ENCODE measurements at places on chromosomes 2 and 18.

DNA sequence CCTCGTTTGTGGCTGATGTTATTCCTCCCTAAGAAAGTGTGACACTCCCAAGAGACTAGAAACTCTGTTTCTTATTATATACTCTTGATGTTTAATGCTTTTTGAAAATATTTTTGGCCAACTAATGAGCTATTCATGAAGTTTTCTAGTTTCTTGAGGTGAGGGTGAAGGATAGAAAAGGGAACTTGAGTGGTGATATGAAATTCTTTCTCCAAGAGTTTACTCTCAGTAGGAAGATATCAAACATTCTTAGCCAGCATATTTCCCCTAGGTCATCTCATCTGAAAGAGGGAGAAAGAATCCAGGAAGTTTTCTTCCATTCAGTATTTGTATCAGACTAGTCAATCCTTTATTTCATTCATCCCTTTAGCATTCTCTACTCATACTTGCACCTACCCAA is 95.7 kb downstream of the MAP3K20 start:
- DNase-seq: no peak

- DNase-seq: peak; percentile 91
These were observed 97.5 kb downstream of the STPG4 start for GRCh38 chr2:47057687-47058002.

DNA sequence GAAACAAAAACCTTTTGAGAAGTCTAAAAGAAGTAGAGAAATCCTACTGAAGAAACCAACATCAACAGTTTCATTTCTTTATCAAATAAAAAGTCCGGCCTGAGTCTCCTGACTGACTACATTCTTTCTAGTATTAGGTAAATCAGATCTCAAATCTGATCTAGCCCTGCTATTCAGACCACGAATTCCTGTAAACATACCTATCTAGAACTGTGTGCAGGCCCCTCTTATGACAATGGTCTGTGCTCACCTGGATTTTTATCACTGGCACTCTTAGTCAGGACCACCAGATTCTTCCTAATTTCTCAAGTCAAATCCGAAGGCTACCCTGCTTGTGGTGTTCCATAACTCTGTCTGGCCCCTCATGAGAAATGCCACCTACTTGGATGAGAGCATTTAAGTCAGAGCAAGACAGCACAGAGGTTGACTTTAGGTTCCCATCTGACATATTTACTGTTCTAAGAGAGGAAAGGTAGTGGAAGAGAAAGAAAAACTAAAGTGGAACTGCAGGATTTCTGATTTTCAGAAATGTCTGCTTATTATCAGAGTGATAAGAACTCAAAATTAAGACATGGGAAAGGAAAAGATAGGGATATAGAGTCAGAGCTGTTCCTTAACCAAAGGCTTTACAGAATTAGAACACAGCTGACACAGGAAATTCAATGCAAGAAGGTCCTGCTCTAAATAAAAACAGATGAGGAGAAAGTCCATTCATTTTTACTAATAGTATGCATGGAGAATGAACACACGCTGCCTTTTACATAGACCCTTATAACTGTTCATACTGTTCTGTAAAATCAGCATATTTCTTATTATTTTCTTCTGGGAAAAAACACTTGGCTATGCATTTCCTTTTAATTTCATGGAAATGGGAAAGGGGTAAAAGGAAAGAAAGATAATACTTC is 56.5 kb downstream of the SLC8A1 start:
- no peak for DNase-seq

GRCh38 chr2:48961009-48961408 is 193.3 kb downstream of the FSHR start:
- no peak for DNase-seq

DNA sequence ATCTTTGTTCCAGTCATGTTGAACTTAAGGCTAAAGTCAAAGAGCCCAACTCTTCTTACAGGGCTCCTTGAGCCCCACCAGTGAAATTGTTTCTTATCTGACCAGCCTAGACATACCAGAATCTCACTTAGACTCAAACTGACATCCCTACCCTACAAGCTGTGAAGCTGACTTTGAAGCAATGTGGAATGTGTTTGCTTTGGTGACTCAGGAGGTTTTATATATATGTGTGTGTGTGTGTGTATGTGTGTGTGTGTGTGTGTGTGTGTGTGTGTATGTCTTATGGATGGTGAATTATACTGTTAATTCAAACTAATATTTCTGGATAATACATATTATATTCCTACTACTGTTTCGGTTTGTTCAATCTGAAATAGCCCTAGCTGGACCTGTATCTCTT is 67.3 kb downstream of the CAMKMT start:
- DNase-seq: no peak

DNA sequence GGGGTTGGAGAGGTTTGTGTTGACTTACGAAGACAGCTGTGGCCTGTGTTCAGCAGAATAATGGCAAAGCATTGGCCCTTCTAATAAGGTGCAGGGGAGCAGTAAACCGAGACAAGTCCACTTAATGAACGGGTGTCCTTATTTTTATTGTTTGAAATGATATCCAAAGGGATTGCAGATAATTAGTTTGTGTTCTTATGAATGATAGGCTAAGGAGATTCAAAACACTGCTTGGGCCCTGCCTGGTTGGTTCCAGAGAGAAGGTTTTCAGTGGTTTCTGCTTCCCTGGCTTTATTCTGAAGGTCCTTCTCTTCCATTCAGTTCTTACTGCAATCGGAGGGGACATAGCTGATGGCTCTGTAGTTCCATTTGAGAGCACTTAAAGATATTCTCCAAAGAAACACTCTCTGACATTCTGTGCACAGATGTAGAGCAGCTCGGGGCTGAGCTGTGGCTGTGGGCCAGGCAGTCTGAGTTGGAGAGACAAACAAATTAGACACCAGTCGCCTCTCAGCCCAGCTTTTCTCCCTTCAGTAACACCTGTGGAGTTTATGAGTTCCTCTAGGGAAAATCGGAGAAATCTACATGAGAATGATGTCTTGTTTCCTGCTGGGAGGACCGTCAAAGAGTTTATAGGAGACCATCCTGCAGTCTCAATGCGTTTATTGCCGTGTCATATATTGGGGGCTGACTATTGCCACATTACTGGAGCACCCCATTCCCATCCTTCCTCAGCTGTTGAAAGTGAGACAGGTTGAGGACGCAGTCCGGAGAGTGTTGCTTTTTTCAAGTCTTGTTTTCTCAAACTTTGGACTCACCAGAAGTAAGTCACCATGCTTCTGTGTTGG is 6.5 kb downstream of the GREB1 start:
- DNase-seq: no peak

GRCh38 chr2:85245891-85246290 is 81.9 kb downstream of the TGOLN2 start:
- no peak for DNase-seq

DNA sequence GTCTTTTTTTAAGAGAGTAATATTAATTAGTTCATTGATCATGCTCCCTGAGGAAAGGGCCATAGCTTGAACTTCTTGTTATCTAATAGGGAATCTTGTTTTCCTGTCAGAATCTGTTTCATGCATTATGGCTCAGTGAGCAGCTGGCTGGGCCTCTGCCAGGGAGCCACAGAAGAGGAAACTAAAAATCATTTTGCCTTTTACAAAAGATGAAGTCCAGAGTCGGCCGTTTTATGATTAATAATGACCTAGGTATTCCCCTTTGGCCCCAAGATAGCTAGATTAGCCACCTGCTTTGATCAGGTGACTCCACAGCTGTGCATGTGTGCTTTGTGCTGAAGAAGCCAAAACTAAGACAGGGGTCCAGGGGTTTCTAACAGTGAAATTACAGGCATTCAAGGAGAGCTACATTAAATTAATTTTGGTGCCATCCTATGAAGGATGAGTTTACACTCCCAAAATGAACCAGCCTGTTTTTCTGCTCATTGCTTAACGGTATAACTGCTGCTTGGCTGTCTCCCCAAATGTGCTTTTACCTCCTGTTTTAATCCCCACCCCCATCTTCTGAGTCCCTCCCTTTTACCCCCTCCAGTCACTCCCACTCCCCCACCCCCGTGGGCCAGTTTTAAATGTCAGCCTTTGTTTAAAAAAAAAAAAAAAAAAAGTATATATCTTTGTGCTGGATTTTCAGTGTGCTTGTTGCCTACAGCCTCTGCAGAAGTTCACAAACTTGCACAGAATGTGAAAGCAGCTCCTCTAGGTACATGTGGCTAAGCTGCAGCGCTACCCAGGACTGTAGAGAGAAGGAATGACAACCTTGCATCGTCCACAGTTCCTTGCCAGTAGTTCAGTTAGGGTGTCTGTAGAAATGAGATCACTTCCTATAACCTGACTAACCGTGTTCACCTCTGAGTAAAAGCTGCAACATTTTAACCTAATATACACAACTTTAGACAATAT is 93.1 kb downstream of the CABLES1 start:
- DNase-seq: peak; percentile 80

- DNase-seq: no peak
These were observed 1.2 kb upstream of the ST6GAL2 start for GRCh38 chr2:106886916-106887758.

DNA sequence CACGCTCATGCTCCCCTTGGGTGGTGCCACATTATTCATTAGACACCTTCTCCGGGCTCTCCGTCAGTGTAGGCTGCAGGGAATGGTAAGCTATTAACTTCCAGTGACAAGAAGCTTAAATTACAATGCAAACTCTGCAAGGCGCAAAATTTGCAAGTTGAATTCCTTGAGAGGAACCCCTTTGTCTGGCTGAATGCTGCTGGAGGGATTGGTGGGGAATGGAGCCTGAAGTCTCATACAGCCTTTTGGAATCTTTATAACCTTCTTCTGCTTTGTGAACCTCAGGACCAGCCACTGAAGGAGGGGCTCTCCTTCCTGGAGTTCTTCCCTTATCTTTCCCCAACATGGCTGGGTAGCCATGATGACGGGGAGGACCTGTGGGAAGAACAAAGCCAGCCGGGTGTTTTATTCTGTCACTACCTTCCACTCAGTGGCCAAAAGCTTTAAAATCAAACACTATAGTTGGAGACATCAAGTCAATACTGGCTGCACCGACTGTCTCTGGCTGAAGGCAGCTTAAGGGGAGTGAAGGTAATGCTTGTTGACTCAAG is 220.9 kb upstream of the EPHA4 start:
- DNase-seq: no peak

DNA sequence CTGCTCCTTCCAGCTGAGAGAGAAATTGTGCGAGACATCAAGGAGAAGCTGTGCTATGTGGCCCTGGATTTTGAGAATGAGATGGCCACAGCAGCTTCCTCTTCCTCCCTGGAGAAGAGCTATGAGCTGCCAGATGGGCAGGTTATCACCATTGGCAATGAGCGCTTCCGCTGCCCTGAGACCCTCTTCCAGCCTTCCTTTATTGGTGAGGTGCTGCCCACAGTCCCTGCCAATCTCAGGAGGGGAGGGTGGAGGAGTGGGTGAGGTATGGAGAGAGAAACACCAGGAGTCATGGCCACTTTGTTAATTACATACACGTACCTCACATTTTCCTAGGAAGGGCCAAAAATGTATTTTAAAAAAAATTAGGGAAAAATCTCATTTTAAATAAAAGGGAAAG is 12.0 kb upstream of the DGUOK start:
- no peak for DNase-seq

- DNase-seq: peak; percentile 29
These were observed at the start of gene BOK for GRCh38 chr2:241558532-241559322. TSS of gene BOK (plus strand) at chr2:241558745. CDS start at chr2:241559484, 739 bp downstream.

All from suppressor macrophage treated with lipopolysaccharide for 1 hour (primary cell).